ENCODE measurements at places on chromosomes 5 and 9.

DNA sequence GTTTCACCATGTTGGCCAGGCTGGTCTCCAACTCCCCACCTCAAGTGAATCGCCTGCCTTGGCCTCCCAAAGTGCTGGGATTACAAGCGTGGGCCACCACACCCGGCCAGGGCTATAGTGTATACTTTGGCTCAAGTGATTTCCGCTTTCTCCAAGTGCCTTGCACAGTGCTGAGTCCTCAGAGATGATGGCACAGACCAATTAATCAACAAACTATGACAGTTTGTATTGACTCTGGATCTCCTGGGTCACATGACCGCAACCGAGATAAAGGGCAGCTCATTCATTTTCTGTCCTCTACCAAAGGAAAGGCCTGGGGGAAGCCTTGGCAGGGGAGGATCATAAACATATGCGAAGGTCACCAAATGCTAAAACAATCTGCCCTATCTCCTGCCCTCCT, 11.4 kb upstream of the LARP1 start:
- no peak for DNase-seq

- no peak for DNase-seq
These were observed 31.1 kb downstream of the C5orf58 start for GRCh38 chr5:170263906-170264305.

GRCh38 chr9:91811024-91811909, 138.8 kb downstream of the ROR2 start:
- no peak for DNase-seq

DNA sequence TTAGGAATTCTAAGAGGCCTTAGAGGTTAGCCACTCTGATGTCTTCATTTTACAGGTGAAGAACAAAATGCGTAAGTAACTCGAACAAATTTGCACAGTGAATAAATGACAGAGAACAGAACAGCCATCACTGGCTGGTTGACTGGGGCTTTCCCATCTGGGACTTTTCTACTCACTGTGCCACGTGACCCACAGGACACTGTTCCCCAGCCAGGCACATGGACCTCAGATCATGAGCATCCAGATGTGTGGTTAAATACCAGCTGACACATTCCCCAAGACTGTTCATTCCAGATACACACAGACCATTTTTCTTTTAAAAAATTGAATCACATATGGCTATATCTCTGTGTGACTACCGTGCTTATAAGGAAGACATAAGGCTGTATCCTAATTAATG, 25.8 kb upstream of the MED10 start:
- DNase-seq: no peak

DNA sequence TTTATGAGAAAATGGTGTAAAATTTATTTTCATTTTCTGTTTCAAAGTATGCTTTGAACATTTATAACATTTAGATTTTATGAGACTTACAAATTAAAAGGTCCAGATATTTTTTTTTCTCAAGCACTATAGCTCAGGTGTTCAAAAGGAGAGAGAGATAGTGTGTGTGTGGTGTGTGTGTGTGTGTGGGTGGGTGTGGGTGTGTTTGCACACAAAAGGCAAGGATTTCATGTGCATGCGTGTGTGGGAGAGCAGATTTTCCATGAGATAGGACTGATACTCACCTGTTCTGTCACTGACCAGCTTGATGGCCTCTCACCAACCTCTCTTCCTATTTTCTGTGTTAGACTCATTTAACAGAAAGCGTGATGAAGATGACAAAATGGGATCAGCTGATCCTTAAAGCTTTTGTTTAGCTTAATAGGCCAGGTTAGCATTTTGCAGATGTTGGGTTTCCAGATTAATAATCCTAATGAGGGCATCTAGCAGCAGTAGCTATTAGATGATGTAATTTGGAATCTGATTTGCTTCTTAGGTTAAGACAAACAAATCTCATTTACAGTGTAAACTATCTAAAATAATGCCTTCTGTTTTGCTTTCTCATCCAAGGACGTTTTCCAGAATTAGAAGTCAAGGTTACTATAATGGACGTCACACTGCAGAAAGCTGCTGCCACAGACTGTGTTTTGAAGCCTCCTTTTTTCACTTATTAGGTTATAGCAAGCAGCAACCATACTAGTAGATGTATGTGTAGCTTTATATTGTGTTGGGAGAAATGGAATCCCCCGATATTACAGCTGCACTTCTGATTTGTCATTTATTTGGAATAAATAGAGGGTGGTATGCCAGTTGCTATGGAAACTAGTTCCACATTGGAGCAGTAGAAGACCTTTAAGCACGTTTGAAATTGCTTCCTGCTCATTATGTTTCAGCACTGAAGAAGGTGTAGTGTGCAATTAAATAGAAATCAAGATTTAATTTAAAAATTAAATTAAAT, 355.6 kb downstream of the TAF11L14 start:
- peak; percentile 86 for DNase-seq

- DNase-seq: no peak
These were observed 8.4 kb upstream of the IRX2 start for GRCh38 chr5:2759696-2760461.

GRCh38 chr5:60487885-60488442, 212.0 kb downstream of the DEPDC1B start:
- DNase-seq: peak; percentile 70

DNA sequence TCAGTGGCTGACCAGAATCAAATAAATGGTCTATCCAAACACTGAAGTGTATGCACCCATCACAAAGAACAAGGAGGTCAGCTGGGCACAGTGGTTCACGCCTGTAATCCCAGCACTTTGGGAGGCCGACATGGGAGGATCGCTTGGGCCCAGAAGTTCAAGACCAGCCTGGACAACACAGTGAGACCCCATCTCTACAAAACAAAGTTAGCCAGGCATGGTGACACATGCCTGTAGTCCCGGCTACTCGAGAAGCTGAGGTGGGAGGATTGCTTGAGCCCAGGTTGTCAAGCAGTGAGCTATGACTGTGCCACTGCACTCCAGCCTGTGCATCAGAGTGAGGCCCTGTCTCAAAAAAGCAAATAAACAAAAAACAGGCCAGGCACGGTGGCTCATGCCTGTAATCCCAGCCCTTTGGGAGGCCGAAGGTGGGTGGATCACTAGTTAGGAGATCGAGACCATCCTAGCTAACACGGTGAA, 40.5 kb downstream of the SEMA4D start:
- DNase-seq: no peak

GRCh38 chr5:143249851-143250250, 153.6 kb downstream of the NR3C1 start:
- DNase-seq: no peak

DNA sequence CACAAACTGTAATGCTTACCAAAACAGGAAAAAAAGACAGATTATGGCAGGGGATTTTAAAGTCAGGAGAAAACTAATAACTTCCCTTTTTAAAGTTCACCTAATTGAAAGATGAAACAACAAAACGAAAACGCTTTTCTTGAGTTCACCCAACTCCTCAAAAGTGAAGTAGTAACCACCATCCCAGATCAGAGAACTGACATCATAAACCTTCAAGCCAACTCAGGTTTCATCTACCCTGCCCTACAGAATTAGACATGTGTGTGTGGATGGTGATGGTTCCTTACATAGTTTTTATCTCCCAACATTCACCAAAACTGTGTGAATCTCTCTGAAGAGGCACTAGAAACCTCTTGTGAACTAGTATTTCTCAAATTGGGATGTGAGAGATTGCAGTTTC, 195.2 kb upstream of the PTGER4 start:
- no peak for DNase-seq

GRCh38 chr5:178461004-178461730, 129.0 kb downstream of the COL23A1 start:
- no peak for DNase-seq

GRCh38 chr9:83572524-83572923, 34.3 kb upstream of the FRMD3 start:
- no peak for DNase-seq

DNA sequence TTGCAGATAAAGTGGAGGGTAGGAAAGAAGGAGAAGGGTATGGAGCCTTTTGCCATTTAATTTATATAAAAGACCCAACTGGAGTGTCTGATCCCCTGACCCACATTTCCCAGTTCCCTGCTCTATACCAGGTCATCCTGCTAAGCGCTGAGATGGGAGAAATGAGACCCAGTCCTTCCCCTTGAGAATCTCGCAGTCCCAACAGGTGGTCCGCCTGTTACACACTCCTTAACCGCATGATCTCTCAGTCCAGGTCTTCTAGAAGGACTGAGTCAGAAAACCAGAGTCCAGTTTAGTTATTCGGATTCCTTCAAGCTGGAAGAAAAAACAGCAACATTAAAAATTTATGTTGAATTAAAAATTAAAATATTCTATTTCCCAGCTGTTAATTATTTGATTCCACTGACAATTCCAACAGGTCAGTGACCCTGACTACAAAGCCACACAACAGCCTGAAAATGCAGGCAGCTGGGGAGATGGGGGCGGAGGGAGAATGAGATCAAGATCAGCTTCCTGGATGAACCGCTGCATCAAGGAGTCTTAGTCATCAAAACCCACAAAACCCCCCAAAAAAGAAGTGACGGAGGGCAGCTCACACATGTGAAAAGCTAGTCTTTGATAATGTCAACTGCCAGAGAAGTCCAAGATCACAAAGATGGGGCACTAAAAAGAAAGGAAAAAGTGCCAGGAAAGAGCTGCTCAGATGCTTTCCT, 44.0 kb downstream of the GGTA1 start:
- DNase-seq: no peak

GRCh38 chr9:79408200-79408599, 163.6 kb upstream of the TLE4 start:
- DNase-seq: no peak

DNA sequence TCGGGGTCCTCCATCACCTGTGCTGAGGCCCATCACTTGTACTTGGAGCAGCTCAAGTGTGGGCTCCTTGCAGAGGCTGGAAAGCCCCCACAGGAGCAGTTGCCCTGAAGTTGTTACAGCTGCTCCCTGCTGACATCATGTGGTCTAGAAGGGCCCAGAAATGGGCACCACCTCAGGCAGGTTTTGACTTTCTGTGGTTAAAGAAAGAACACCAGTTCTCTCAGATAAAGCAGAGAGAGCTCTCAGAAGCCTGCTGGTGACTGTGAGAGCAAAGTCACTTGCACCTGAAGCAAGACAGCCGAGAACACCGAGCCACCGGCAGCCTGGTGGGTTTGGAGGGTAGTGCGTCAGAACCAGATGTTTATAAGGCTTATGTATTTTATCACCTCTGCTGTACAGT, 70.4 kb downstream of the MVB12B start:
- DNase-seq: no peak

DNA sequence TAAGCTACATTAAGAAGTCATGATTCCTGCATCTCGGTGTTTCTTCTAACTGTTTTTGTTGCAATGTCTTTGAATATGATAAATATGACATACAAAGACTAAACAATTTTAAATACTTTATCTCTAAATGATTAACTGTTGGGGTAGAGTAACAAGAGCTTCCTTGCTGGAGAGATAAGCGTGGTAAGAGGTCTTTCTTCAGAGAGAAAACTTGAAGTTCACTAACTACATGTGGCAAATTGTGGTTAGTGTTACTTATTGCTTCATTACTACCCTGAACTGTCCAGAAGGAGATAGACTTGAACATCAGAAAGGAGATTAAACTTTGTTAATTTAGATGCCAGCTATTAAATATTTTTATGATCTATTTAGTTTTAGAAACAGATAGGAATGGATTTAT, 7.0 kb upstream of the ARSB start:
- no peak for DNase-seq

GRCh38 chr9:79569814-79570447, 1.8 kb upstream of the TLE4 start:
- DNase-seq: no peak

- DNase-seq: no peak
These were observed 259.1 kb upstream of the CDH12 start for GRCh38 chr5:23112237-23112636.

DNA sequence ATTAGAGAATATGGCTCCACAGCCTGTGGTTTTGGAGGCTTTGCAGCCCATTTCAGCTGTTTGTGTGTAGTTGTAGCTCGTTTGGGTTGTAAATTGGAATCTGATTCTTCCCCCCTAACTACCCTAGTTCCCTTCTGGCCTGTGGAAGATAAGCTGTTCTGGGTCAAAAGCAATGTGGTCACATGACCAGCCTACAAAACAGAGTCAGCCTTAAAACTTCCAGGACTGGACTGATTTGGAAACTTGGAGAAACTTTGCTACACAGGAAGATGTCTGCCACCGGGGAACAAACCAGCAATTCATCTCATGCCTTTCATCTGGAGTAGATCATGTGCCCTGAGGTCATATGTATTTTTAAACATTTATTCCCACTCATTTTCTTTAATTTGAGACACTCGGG, 83.8 kb downstream of the DAPK1 start:
- no peak for DNase-seq

Measured in NCI-H2081 (cell line).